Naive thymus-derived CD8-positive, alpha-beta T cell (primary cell): ENCODE measurements at places on chromosomes 6 and 20.

DNA sequence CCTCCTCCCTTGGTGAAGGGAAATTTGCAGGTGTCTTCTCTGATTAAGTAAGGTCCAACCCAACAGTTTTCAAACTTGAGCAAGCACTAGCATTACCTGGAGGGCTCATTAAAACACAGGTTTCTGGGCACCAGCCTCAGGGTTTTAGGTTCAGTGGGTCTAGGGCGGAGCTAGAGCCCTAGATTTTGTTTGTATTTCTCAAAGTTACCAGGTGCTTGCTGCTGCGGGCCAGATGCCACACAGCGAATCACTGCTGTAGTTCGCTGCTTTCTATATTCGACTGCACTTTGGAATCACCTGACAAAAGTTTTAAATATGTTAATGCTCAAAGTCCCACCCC is 869 bp downstream of the COL21A1 start:
- no peak for DNase-seq

GRCh38 chr6:36130667-36131510 is 576 bp downstream of the MAPK13 start:
- peak; percentile 41 for DNase-seq

DNA sequence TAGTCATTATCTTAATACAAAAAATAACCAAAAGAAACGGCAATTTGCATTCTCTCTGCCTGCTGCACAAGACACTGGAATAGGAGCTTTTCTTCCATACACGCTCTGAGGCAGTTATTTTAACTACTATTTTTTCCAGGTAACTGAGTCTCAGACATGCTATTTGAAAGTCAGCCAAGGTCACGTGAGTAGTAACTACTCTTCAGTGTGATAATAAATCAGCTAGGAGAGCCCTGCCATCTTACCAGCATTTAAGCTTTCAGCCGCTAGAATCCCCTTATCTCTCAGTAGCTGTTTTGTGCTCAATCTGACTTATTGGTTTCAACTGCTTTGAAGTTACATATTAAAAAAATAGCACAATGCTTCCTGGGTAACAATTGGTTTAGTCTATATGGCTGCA is 84.5 kb downstream of the NRN1 start:
- DNase-seq, result no peak

DNA sequence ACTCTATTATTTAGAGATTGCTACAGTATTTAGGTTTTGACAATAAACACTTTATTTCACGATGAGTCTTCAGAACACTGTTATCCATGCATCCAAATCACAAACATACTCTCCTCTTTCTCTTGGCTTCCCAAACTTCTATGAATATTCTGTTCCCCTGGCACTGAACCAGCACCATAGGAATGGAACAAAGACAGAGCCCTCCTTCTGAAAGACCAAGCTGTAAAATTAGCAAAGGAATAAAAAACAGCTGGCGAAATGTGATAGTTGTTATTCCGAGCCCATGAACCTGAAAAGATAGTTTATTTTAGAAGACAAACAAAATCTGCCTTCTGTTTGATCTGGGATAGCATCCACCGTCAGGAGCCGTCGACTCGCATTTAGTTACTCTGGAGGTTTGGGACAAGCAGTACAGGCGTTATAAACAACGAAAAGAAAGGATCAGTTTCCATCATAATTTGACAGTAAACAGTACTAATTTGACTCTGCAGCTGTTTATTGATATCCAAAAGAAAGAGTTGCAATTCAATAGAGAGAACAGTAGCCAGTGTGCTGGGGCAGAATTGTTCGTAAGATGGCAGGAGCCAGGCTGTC is 161.4 kb downstream of the CLIC5 start:
- DNase-seq, result no peak

DNA sequence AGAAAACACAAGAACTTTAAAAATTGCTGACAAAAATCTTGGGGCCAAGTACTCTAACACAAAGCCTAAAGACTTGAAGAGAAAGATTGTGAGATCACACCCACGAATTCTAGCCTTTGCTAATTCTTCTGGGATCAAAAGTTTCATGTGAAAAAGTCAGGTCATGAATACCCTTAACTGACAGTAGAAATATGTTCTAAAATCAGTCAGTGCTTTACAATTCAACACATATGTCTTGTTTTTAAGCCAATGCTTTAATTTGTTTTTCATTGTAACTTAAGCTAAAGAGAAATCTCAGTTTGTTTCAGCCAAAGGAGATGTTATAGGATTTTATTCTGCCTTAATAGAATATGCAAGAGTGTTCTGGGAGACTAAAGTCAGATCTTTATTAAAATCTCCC is 78.2 kb upstream of the PLEKHG1 start:
- no peak for DNase-seq

GRCh38 chr6:13711324-13711732 is 307 bp downstream of the RANBP9 start:
- DNase-seq, result peak; percentile 77

- DNase-seq, result no peak
These were observed 50.4 kb downstream of the HMGCLL1 start for GRCh38 chr6:55528624-55529023.

- peak; percentile 15 for DNase-seq
These were observed 45.7 kb downstream of the MYLIP start for GRCh38 chr6:16174416-16175078.

- DNase-seq, result peak; percentile 59
These were observed 3.0 kb downstream of the E2F3 start for GRCh38 chr6:20404641-20405032.

GRCh38 chr20:23640018-23640601 is 2.4 kb upstream of the CST3 start:
- no peak for DNase-seq

DNA sequence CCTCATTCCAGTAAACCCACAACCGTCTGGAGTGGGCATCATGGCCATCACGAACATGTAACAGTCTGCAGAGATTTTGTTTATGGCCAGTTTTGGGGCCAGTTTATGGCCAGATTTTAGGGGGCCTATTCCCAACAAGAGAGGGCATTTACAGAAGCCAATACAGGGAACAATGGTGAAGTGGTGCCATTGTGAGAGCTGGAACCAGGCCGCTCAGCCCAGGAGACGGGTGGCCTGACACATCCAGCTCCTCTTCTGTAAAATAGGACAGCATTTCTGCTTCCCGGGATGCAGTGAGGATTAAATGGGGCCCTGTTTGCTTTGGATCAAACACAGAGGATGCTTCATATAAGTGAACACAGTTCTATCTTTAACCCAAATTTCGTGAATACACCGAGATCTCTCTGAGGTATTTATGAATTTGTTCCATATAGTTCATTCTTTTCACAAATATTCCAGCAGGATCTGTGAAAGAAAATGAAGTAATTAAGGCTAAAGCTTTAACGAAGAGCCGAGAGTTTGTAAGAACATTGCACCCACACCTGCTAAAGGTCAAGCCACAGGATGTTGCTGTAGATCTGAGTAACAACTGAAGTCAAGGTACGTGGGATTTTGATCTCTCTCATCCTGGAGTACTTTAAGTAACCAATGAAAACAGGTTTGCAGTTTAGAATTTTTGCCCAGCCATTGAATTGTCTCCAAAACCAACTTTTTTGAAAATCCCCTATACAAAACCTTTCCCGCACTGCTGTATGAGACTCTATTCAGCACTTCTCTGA is 14.5 kb upstream of the SIRPG start:
- no peak for DNase-seq

GRCh38 chr20:37382482-37383120 is 36.7 kb downstream of the SRC start:
- DNase-seq, result no peak

DNA sequence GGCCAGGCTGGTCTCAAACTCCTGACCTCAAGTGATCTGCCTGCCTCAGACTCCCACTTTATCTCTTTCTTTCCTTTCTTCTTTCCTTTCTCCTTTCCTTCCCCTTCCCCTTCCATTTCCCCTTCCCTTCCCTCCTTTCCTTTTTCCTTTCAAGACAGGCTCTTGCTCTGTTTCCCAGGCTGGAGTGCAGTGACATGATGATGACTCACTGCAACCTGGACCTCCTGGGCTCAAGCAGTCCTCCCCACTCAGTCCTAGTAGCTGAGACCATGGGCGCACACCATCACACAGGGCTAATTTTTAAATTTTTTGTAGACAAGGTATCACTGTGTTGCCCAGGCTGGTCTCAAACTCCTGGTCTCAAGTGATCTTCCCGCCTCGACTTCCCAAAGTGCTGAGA is 377.6 kb upstream of the ZFP64 start:
- DNase-seq, result no peak

GRCh38 chr20:62890444-62890843 is 28.8 kb upstream of the TCFL5 start:
- no peak for DNase-seq

DNA sequence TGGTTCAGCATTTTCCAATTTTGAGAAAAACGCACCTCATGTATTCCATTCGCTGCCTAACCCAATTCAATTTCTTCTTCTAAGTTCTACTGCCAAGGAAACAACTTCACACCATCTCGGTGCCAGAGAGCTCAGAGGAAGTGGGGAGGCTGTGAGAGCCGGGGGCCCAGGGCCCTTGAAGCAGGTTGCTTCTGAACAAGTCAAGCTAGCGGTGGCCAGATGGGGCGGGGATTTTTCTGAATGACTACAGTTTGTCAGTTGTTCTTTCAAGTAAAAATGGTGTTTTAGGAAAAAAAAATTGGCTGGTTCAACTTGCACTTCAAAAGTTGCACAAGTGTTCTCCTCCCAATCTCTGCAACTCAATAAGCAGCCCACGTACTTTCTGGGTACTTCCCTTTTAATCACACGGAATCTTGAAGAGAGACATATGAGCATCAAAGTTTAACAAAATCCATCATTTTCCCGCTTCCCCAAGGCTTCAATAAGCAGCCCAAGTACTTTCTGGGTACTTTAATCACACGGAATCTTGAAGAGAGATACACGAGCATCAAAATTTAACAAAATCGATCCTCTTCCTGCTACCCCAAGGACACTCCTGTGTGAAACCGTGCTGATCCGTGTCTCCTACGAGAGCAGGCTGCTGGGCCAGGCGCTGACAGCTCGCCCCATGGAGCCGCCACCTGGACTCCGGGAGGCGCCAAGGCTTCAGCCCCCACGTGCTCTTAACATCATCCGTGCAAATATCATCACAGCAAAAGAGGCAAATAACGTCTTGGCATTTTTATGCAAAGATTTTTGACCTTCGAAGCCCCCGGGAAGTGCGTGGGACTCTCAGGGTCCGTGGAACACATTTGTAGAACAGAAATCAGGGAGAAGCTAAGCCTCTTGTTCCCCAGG is 186.7 kb upstream of the PDE10A start:
- DNase-seq, result no peak

GRCh38 chr6:108113557-108114519 is 39.3 kb upstream of the OSTM1 start:
- DNase-seq, result no peak

DNA sequence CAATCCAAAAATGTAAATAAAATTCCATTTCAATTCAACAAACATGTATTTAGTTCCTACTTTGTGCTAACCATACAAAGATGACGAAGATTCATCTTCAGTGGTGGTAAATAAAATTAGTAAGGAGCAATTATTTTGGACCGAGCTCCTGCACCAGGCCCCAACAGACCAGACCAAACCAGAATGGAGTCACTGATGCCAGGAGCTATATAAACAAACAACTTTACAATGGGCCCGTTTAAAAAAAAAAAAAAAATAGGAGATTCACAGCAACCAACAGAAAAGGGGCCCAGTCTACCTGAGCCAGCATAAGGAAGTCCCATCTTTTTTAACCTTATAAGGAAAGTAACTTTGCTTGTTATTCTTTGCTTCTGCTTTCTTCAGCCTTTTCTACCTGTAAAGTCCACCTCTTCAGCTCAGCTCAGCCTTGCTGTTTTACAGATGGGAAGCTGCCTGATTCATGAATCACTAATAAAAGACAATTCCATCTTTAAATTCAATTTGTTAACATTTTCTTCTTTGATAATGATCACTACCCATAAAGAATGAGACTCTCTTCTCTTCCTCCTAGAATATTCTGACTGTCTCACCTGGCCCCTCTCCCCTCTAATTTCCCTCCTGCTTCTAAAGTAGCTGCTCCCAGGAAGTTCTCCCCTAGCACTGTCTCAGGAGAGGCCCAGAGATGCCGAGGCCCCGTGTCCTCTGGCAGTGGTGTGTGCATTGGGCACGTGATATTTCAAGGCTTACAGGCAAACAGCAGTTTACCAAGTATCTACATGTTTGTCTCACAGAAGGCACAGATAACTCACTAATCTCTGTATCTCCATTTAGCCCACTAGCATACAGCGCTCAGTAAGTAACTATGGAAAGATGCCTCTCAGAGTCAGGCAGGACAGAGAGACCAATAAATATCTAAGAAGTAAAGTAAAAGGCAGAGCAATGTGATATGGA is 8.4 kb downstream of the MBOAT1 start:
- no peak for DNase-seq

DNA sequence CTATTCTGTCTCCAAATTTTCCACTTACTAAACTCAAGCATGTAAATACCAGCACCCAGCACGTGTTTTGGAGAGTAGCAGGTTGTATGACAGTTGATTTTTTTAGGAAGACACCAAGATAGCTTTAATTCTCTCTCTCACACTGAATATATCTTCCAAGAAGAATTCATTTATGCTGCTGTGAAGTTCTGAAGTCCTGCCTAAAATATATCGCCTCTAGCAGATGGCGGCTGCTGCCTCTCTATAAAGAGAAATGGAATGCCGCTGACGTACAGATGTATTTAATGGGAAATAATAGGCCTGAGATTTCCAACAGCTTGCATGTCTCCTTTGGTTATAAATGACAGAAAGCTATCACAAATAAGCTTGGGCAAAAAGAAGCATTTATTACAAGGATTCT is 74.7 kb downstream of the PFDN4 start:
- DNase-seq, result no peak

DNA sequence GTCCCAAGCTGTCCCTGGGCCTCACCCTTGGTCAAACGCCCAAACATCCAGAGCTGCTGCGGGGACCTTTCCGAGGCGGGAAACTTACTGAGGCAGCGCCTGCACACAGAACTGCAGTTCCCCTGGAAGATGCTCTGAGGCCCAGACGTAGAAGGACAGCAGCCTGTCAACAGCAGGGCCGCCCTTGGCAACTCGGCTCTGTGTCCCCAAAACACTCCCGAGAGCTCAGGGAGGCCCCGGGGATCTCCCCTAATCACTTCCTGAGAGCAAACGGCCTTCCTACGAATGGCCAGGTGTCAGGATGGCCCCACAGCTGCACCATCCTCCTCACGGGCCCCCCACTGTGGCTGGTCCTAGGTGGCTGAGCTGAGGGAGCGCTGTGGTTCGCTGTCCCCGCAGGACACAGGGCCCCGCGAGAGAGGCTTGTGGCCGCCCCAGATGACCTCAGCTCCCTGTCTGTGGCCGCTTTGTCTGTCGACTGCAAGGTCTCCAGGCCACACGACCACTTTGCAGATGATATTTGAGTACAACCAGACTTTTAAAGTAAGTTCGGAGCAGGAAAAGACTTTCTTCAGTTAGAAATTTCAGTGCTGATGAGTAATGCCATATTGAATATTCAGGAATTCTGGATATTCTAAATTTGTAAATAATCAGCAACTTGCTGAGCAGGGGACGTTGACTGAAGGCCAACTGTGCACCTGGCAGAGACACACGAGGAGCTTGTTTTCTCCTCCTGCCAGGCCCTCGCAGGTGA is 46.0 kb downstream of the DLL1 start:
- DNase-seq, result no peak
